Caco-2 (cell line): ENCODE measurements at places on chromosomes 6 and 20. TPM values are rescaled to one million over a fixed set of nuclear protein-coding genes. Genes with fewer than 3 reads are reported as not detected.

DNA sequence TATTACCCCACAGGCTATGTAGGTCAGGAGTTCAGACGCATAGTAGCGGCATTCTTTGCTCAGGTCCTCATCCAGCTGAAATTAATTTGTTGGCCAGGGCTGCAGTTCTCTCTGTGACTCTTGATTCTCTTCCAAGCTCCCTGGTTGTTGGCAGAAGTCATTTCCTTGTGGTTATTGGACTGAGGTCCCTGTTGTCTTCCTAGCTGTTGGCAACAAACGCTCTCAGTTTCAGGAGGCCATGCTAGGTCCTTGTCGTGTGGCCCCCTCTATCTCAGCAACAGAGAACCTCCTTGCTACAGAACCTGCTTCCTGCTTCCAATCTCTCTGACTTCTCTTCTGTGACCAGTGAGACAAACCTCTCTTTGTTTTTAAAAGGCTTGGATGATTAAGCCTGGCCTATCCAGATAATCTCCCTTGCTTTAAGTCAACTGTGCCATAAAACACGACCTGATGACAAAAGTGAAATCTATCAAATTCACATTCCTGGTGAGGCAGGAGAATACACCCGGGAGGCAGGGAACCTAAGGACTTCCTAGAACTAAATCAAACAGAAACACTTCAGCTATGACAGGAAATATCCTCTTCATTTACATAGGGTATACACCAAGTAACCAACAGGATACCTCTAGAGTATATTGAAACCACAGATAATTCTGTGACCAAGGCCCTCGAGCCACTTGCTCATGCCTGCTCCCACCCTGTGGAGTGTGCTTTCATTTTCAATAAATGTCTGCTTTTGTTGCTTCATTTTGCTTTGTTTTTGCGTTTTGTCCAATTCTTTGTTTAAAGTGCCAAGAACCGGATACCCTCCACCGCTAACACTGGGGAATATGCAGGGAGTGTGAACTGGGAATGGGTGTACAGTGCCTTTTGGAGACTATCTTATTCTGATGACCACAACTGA, 196.0 kb downstream of the BTBD3 start:
- H3K27ac ChIP-seq, result no peak overlapping the region
- H3K27me3 ChIP-seq, result no peaks in the 10 kb centered on the region
- DNase-seq, result no peak
- no peak overlapping the region for H3K4me3 ChIP-seq
- H3K36me3 ChIP-seq, result no peaks in the 10 kb centered on the region

NT5E gene
- total RNA-seq, result 1.0 and 1.5 TPM in 2 replicates

DNA sequence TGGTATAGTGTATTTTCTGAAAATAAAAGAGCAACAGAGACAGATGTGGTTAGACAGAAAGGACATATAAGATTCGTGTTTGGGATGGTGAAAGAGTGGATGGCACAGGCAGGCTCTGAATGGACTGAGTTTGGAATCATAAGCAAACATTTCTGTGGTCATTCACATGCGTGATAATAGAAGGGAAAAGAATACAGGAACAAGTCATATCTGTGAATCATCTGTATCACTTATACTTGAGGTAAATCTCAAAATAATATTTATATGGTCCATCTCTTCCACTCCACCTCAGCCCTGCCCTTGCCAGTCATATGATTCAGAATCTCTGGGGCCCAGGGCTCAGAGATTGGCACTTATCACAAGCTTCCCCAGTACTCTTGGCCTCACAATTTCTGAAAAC, 535.1 kb downstream of the BCKDHB start:
- H3K27me3 ChIP-seq, result no peaks in the 10 kb centered on the region
- H3K4me3 ChIP-seq, result no peak overlapping the region
- no peaks in the 10 kb centered on the region for H3K36me3 ChIP-seq
- DNase-seq, result no peak
- peaks cover 3% of the 10 kb centered on the region; the same call in 1 of the 2 replicates for H3K4me1 ChIP-seq
- no peak overlapping the region for H3K27ac ChIP-seq

- H3K27ac ChIP-seq, result no peak overlapping the region
- no peaks in the 10 kb centered on the region for H3K27me3 ChIP-seq
- H3K4me3 ChIP-seq, result no peak overlapping the region
- DNase-seq, result no peak
- H3K4me1 ChIP-seq, result no peaks in the 10 kb centered on the region
Measured at GRCh38 chr6:101453221-101453620, 59.7 kb downstream of the GRIK2 start.

NOTCH4 gene
- 0.30 and 0.43 TPM in 2 replicates for total RNA-seq

GRCh38 chr6:36663504-36664446, 14.7 kb upstream of the CDKN1A start:
- no peak overlapping the region for H3K27ac ChIP-seq
- DNase-seq, result no peak
- H3K27me3 ChIP-seq, result no peaks in the 10 kb centered on the region; the same call in 1 of the 2 replicates
- no peaks in the 10 kb centered on the region for H3K36me3 ChIP-seq

EDEM2 gene
- total RNA-seq, result 41.2 and 42.4 TPM in 2 replicates

SLC17A2 gene
- not detected in 2 replicates for total RNA-seq

DNA sequence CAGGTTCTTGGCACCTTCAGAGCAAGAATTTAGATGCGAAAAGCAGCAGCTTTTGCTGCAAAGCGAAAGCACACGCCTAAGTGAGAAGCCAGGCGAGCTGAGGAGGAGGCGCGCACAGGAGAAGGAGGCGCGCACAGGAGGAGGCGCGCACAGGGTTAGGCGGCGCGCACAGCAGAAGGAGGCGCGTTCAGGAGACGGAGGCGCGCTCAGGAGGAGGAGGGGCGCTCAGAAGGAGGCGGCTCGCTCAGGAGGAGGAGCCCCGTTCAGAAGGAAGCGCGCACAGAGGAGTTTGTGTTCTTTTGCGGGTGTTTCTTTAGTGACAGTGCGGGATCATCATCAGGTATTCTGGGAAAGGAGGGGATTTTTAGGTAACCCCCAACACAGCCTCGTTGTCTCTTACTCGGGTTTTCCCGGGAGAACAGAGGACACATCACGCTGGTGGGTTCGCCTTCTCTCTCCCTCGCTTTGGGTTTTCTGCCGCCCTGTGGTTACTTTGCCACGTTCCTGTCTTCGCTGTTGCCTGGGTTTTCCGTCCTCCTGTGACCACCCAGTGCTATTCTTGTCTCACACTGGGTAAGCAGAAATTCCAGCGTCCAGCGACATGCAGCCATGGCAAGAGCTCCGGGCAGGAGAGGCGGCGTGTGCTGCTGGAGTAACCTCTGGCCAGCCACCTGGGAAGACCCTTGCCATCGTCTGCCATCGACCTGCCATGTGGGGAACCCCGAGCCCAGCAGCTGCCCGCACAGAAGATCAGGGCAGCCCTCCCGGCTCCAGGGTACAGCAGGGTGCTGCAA, 47.0 kb downstream of the WDR27 start:
- no peak overlapping the region for H3K4me3 ChIP-seq
- 0 out of 2 replicates have a peak, but pooled peaks cover 1% of the 10 kb centered on the region for H3K36me3 ChIP-seq
- H3K27ac ChIP-seq, result no peak overlapping the region
- DNase-seq, result no peak
- no peaks in the 10 kb centered on the region for H3K27me3 ChIP-seq
- H3K4me1 ChIP-seq, result no peaks in the 10 kb centered on the region

DNA sequence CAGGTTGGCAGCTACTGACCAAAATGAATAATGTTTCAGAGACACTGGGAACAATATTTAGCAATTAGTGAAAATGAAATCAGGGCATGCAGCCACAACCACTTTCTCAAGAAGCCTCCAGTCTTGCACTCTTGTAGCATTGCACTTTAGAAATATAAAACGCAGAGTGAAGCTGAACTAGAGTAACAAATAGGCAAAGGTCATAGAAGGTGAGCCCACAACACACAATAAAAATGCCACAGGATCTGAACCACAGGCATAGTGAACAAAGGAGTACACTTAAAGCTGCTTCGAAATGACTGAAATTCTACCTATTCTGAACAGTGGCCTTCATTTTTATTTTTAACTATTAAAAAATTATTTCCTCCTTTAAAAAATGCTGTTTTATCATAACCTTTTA, 25.0 kb downstream of the DDO start:
- H3K27me3 ChIP-seq, result no peaks in the 10 kb centered on the region
- H3K27ac ChIP-seq, result no peak overlapping the region
- H3K36me3 ChIP-seq, result no peaks in the 10 kb centered on the region
- H3K4me3 ChIP-seq, result no peak overlapping the region
- peaks cover 18% of the 10 kb centered on the region for H3K4me1 ChIP-seq
